K562 (cell line): ENCODE measurements at places on chromosomes 1 and 21. TPM values are rescaled to one million over a fixed set of nuclear protein-coding genes. Genes with fewer than 3 reads are reported as not detected.

DHDDS gene
- 55.0 and 60.4 TPM in 2 replicates for total RNA-seq

F13B gene
- not detected in 2 replicates for total RNA-seq

HSD3B2 gene
- total RNA-seq, result 0.96 and 1.1 TPM in 2 replicates

TNFRSF25 gene
- 0.49 and 0.89 TPM in 2 replicates for total RNA-seq

GRCh38 chr21:41478319-41479177 lies 29.4 kb downstream of the TMPRSS2 start:
- H3K36me3 ChIP-seq, result no peaks in the 10 kb centered on the region
- H3K27ac ChIP-seq, result no peak overlapping the region
- peaks cover 30% of the 10 kb centered on the region for H3K27me3 ChIP-seq
- H3K4me3 ChIP-seq, result no peak overlapping the region

- no peaks in the 10 kb centered on the region for H3K4me1 ChIP-seq
- H3K4me3 ChIP-seq, result no peak overlapping the region
- no peak overlapping the region for H3K27ac ChIP-seq
- H3K27me3 ChIP-seq, result no peaks in the 10 kb centered on the region
- no peaks in the 10 kb centered on the region for H3K36me3 ChIP-seq
Measured at GRCh38 chr1:185916861-185917260, 182.7 kb downstream of the HMCN1 start.

- no peaks in the 10 kb centered on the region for H3K36me3 ChIP-seq
- no peak for DNase-seq
- H3K4me1 ChIP-seq, result no peaks in the 10 kb centered on the region
- no peak overlapping the region for H3K4me3 ChIP-seq
- peaks cover 24% of the 10 kb centered on the region for H3K27me3 ChIP-seq
Measured at GRCh38 chr1:115086176-115086830, 3.0 kb downstream of the TSPAN2 start.

GRCh38 chr21:15754640-15755039 lies 24.9 kb downstream of the USP25 start:
- H3K36me3 ChIP-seq, result peaks cover 10% of the 10 kb centered on the region; the same call in 2 of the 3 replicates
- no peak overlapping the region for H3K4me3 ChIP-seq
- no peak for DNase-seq
- H3K4me1 ChIP-seq, result peaks cover 9% of the 10 kb centered on the region
- H3K27me3 ChIP-seq, result no peaks in the 10 kb centered on the region
- H3K27ac ChIP-seq, result peak overlapping the region; percentile 34; the same call in 1 of the 3 replicates
